Calu3 (cell line): ENCODE measurements at places on chromosomes 11 and 22. TPM values are rescaled to one million over a fixed set of nuclear protein-coding genes. Genes with fewer than 3 reads are reported as not detected.

- no peak for DNase-seq
Observed at GRCh38 chr11:94924612-94925011, 48.7 kb downstream of the CWC15 start.

GRCh38 chr11:103202048-103202651 lies 92.9 kb downstream of the DYNC2H1 start:
- no peak for DNase-seq

LDHAL6A gene
- total RNA-seq: not detected in 2 replicates

GRCh38 chr11:108224911-108225786 lies 2.3 kb downstream of the ATM start:
- no peak for DNase-seq

MRGPRX3 gene
- total RNA-seq: not detected in 2 replicates

DNA sequence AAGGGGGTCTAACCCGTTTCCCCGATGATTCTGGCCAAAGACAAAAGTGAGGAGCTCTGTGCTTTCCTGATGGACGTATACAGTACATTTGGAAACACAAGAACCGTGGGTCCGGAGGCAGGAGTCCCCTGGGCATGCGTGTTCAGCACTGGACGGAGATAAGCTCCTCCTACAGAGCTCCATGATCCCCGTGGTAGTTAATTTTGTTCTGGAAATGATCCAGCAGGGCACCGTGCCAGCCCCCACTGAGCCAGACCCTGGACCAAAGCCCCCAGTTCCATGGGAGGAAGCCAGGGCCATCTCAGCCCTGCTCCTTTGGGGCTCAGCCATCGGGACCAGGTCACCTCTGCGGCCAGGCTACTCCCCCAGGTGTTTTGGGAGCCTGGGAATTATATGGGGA lies 83.3 kb downstream of the TRMU start:
- no peak for DNase-seq

TRIM29 gene
- total RNA-seq: 2.1 and 3.3 TPM in 2 replicates

- DNase-seq: no peak
Observed at GRCh38 chr11:75543806-75544205, 18.1 kb upstream of the GDPD5 start.

MAJIN gene
- 0.56 TPM in 1 of 2 replicates, not detected in the other for total RNA-seq

DNA sequence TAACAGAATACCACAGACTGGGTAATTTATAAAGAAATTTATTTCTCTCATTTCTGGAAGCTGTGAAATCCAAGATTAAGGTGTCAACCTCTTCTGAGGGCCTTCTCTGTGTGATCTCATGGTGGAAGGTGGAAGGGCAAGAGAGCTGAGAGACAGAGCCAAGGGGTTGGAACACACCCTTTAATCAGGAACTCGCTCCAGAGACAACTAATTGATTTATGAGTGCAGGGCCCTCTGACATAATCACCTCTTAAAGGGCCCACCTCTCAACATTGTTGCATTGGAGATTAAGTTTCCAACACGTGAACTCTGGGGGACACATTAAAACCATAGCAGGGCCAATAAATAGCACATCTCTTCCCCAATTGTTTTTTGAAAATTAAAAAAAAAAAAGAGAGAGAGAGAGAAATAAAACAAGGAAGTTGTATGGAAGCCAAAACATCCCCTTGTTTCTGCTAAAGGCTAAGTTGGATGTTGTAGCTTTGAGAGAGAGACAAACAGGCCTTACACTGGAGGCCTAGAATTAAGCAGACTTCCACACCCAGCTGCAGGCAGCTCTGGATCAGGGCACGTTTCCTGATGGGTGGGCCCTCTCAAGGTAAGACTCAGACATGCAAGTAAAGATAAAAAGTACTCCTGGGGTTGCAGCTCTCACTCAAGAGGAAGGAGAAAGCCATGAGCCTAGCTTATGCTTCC lies 64.1 kb upstream of the BIRC3 start:
- no peak for DNase-seq

DNA sequence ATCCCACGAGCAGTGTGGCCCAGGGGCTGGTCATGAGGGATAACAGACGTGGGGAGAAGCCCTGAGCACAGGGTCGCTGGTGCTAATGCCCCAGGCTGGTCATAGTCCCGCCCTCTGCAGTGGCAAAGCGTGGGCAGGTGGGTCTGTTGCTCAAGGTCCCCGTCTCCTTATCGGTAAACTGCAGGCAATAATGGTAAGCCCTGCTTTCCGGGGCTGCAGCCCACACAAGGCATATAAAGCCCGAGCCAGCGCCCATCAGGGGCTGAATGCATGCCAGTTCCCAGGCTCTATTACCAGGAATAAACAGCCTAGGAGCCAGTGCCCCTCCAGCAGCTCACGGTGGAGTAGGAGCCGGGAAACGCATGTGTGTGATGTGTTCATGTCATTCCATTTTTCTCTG lies 261.0 kb downstream of the BRD1 start:
- no peak for DNase-seq

DNA sequence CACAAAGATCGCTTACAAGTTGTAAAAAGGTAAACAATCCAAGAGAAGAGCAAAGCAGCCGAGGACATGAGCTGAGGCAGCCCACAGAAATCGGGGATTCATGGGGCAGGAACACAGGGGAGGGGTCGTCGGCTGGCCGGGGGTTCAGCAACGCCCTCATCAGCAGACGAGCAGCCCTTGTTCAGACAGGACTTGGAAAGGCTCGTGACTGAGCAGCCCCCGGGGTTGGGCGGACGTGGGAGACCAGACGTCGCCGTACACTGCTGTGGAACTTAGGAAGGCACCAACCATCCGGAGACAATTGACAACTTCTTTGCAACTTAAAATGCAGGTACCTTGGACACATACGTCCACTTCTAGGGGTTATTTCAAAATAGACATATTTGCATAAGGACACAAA lies 370.5 kb downstream of the BRD1 start:
- DNase-seq: no peak

- no peak for DNase-seq
Observed at GRCh38 chr11:69702769-69703452, 911 bp downstream of the FGF19 start.

GRCh38 chr11:8834379-8834778 lies 76.6 kb upstream of the AKIP1 start:
- DNase-seq: no peak
